NCI-H2029 treated with DMSO at 0.1 percent for 48 hours (cell line): ENCODE measurements at places on chromosomes 12 and 14.

DNA sequence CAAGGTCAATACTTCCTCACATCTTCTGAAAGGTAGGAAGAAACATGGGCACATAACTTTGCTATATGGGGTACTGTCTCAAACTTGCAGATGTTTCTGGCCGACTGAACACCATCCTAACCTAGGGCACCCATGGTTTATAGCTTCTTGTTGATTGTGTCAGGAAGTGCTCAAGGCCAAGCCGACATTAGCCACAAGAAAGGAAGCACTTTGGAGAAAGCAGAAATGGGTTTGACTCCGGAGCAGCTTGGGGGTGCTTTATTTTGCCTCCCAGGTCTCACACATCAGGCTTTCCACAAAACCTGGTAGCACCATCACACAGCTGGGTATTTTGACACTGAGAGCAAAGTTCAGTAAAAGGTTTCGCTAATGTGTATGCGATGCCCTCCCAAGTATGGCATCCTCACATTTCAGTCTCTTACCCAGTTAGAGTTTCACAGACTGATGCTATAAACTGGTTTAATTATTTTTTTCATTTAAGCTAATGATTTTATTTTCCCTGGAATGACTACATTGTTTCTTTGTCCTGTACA lies 25.2 kb upstream of the BHLHE41 start:
- no peak for DNase-seq

- no peak for DNase-seq
Observed at GRCh38 chr14:49549881-49550280, 36.3 kb downstream of the RPS29 start.

DNA sequence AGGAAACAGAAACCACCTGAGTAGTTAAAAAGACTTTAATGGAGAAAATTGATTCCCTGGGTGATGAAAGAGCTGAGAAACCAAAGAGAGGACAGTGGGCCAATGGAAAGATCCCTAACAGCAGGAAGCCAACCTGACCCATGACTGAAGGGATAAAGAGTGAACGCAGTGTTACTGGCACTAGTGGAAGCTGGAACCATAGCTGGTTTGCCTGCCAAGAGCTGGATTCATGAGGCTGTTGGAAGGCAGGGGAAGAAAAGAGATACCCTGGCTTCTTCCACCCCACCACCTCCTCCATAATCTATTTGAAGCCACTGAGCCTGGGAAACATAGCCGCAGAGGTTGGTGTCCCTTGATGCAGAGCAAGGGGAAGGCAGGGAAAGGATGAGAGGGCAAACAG lies 125.5 kb upstream of the PRKD1 start:
- no peak for DNase-seq

- DNase-seq = no peak
Observed at GRCh38 chr14:100078997-100079725, 13.9 kb downstream of the EVL start.

GRCh38 chr14:77267937-77268699 lies 2.9 kb downstream of the NGB start:
- no peak for DNase-seq

DNA sequence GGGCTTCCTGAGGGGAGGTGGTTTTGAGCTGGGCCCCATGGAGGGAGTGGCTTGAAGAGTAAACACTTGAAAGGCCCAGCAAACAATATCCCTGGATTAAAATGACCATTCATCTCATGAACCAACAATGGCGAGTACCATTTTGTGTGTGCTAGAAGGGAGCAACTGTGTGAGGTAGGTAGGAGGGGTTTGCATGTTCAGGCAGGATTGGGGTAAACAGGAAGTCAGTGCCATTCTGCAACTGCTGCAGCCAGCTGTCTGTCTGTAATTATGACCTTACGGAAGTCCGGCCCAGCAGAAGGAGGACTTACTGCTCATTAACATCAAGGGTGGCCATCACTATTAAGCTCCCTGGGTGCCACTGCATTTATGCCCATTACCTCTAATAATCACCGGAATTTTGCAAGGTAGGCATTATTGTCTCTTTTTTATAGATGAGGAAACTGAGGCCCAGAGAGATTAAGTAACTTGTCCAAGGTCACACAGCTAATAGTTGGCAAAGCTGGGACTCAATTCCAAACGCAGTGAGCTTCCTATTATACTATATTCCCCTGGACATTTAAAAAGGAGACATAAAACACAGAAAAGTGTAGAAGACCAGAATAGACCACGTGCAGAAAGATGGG lies 16.6 kb upstream of the IFI27L2 start:
- peak; percentile 55 for DNase-seq

DNA sequence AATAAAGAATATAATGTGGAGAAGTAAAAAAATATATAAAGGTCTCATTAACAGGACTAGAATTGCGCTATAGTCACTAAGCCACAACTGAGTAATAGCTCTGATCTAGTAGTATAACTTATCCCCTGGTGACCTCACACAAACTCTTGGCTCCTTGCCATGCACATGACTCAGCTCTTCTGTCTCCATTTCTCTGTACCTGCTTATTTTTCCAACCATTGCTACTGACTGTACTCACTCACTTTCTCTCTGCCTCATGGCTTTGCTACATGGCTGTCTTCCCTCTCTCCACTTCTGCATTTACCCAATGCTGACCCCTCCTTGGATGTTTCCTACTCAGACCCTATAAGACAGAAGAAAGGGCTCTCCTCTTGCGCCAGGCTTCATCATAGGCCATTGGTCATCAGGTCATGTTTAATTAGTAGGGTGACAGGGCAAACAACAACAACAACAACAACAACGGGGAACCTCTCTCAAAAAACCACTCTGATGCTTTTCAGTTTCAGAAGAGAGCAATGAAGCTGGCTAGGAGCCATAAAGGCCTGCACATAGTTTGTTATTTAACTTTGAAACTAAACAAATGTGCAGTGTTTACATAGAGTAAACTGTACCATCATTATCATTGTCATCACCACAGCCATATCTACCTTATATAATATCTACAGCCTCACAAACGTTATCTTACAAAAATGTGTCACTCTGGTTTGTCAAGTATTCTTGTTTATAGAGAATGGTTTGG lies 25.6 kb upstream of the KRAS start:
- DNase-seq = peak; percentile 27

DNA sequence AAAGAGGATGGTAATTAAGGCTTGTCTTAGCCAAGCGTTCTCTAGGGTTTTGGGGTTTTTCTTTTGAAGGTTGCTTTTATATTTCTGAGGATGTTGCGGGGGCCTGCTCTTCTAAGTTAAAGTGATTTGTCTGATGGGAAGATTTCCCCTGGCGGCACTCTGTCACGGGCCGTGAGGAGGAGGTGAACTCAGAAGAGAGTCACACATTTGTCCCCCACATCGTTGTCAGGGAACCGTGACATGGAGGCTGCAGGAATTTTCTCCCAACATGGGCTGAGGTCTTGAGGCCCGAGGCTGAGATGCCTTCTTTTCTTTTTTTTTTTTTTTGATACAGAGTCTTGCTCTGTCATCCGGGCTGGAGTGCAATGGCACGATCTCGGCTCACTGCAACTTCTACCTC lies 71.5 kb downstream of the ADGRD1 start:
- no peak for DNase-seq

GRCh38 chr14:106308839-106309389 lies 782.5 kb downstream of the TMEM121 start:
- no peak for DNase-seq

- no peak for DNase-seq
Observed at GRCh38 chr14:91841065-91841464, 26.3 kb downstream of the TC2N start.

DNA sequence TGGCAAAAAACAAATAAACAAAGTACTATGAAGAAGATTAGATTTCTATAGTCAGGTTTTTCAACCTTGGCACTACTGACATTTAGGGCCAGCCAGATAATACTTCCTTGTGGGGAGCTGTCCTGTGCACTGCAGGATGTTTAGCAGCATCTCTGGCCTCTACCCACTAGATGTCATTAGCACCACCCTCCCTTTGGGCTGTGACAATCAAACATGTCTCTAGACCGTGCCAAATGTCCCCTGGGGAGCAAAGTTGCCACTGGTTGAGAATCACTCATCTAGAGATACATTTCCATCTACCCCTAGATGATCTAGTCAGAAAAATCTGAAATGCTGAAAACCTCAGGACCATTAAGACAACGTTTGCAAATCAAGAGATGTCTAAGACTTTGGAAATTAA lies 29.9 kb downstream of the SRRM4 start:
- no peak for DNase-seq

DNA sequence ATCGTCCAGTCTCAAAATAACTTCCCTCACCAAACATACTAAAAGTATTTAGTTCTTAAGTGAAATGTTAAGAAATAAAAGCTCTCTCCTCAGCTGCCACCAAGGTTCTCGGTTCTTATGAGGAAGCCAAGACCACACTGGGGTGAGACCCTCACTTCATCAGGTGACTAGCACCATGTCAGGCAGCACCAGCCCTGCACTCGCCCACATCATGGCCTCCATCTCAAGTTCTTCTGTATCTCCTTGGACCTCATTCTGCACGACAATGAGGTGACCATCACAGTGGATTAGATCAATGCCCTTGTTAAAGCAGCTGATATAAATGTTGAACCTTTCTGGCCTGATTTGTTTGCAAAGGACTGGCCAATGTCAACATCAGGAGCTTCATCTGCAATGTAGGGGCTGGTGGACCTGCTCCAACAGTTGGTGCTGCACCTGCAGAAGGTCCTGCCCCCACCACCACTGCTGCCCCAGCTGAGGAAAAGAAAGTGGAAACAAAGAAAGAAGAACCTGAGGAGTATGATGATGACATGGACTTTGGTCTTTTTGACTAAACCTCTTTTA lies 12.4 kb downstream of the SEC23A start:
- no peak for DNase-seq

DNA sequence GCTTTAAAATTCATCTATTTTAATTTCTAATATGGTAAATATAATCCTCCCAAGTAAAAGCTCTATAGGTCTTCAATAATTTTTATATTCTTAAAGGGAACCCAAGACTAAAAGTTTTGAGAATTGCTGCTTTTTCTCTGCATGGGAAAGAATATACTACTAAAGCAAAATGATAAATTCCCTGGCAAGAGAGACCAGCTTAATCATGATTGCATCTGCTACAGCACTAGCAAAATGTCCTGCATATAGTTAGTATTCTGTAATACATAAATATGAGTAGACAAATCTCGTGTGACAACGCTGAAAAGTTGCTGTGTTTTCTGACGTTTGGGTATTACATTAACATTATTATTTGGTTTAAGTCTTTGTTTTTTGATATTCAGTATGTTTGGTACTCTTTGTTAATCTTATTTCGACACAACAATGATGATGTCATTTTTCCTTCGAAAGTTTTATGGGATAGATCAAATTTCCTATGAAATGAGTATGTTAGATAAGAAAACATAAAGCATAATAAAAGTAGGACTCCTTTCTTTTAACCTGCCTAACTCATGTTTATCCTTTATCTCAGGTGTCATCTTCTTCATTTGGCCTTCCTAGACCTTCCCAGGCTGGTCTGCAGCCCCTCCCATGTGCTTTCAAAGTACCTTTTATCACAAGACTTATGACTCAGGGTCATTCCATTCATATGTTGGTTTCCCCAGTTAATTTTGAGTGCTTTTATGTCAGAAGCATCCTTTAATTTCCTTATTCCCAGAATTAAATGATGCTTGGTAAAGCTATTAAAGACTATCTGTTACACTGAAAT lies 321.9 kb downstream of the RAD51B start:
- no peak for DNase-seq

- DNase-seq = peak; percentile 73
Observed at GRCh38 chr12:53258541-53259539, 9.3 kb upstream of the ESPL1 start.

DNA sequence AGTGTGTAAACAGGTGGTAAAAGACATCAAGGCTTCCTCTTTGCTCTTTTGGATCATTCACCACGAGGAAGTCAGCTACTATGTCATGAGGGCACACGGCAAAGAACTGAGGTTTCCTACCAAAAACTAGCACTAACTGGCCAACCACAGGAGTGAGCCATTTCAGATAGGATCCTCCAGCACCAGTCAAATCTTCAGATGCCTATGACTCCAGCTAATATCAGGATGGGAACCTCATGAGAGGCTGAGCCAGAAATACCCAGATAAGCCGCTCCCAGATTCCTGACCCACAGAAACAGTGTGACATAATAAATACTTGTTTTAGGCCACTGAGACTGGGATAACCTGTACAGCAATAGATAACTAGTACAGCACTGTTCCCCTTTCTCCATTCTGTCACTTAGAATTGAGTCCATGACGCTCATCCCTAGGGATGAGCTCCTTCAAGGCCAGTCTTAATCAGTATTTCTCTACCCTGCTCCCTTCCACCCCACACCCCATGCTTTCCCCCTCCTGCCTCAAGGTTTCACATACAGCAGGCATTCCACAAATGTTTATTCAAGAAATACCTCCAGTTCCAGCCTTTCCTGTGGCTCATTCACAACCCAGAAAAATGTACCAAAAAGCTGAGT lies 68.4 kb downstream of the PPM1H start:
- no peak for DNase-seq

DNA sequence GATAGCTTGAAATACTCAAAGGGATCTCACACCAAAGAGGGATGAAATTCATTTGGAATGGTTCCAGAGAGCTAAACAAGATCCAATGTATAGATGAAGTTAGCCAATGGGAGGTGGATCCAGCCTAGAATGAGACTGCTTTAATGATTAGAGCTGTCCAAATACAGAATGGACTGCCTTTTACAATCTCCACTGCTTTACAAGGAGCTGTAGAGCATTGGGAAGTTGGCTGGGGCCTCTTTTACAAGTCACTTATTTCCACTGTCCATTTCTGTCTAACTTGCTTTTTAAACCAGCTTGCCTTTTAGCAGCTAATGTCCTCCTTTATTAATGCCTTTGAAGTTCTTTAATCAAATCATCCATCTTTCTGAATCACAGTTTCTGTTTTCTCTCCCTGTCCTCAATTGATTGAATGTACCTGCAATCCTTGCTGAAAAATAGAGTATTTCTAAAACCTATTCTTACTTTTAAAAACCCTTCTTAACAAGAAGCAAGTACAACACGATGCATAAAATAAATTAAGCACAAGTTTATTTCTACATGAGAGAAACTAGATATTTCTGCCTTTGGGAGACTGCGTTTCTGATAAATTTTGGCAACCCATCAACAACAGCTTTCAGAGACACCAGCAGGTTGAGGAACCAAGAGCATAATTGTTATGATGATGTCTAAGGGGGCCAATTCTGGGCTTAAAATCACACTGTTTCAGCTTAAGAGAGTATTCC lies 3.4 kb upstream of the ATP2A2 start:
- no peak for DNase-seq

DNA sequence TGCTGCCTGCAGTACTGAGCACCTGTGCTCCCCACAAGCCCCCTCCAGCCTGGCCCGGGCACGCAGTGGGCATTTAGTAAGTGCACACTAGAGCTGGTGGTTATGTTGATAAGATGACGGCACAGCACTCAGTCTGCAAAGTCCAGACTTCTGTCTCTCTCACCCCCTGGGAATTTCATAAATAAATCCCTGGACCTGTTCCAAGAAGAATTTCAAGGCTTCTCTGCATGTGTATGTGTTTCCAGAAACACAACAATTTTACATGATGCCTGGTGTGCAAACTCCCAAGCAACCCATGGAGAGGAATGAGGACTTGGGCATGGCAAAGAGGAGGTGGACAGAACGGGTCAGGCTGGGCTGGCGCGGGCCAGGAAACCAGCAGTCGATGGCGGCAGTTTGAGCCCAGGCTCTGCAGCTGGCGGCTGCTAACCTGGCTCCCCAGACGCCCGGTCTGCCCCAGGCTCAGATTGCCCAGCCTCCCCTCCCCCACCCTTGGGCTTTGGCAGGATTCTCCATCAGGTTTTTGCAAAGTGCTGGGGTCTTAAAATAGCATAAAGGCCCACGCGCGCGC lies 10.4 kb upstream of the ACVR1B start:
- DNase-seq = no peak
